ENCODE measurements at places on chromosomes 5 and 9.

GRCh38 chr9:98784831-98785806 lies 11.2 kb downstream of the ANKS6 start:
- DNase-seq: no peak

- DNase-seq: no peak
These were observed 20.6 kb downstream of the WNK2 start for GRCh38 chr9:93204470-93205043.

DNA sequence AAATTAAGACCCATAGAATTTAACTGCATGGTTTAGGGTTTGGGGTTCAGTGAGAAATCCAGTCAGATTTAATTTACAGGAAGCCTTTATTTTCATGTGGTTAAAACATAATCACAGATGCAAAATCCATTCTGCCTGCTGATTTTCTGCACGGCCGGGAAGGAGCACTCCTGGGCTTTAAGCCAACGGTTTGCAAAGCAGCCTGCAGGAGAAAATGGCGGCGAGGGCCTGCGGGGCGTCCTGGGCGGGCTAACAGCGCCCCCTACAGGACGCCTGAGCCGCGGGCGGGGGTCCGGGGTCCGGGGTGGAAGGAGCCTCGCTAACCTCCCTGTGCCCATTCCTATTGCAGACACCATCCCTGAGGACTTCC lies 47.6 kb downstream of the THBS4 start:
- DNase-seq: peak; percentile 35

DNA sequence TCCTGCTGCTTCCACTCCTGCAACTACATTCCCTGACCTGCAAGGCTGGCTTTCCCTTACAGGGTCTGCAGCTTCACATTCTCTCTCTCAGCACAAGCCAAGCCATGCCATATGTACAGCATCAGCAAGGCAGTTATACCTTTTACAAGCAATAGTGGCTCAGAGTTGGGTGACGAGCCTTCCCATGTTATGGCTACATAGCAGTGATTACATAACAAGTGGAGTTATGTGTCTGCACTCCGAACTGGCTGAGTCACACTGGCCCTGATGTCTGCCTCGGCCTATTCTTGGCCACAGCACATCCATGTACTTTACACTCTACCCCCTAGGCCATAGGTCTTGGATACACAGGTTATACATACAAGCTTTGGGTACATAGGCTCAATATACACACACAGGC lies 52.0 kb upstream of the SNCAIP start:
- no peak for DNase-seq

DNA sequence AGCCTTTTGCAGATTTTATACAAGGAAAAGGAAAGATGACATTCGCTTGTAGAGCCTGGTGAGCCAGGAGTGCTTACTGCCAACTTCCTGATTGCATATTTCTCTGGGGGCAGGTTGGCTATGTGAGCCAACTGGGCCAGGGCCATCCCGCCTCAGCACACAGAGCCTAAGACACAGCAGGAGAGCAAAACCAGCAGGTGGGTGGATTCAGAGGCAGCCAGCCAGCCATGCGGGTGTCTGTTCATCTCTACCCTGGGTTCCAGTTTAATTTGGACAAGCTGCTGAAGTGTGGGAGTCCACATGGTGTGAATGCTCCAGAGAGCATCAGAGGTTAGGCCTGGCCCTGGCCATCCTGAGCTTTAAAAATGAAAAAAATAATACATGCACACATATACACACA lies 291.4 kb downstream of the ARHGEF28 start:
- no peak for DNase-seq

- DNase-seq: no peak
These were observed 148.4 kb downstream of the C5orf15 start for GRCh38 chr5:133819977-133820471.

DNA sequence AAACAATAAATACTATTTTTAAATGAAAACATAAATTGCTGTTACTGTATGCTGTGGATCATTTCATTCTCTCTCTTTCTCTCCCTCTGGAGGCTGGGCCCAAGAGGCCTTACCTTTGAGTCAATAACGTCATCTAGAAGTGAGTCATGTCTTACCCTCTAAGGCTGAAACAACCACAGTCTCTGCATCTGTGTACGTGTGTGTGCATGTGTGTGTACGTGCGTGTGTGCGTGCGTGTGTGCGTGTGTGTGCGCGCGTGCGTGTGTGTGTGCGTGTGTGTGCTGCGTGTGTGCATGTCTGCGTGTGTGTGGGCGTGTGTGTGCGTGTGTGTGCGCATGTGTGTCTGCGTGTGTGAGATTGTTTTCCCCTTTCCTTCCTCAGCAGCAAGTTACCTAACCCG lies 13.6 kb upstream of the IL17B start:
- DNase-seq: no peak

DNA sequence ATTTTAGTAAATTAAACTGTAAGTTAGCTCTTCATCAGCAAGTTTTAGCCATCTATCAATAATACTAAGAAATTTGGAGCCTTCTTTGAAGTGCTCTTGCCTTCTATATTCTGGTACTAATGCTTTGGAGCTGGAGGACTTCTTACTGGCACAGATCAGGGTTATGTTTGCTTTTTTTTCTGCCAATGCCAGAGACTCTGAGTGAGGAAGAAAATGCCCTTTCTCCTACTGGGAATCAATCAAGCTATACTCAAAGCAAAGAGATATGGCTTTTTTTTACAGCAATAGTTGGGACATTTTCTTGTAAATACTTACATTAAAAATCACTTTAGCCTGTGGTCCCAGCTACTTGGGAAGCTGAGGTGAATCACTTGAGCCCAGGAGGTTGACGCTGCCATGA lies 4.3 kb downstream of the HSDL2 start:
- no peak for DNase-seq

GRCh38 chr5:74493411-74493810 lies 147.1 kb downstream of the ENC1 start:
- DNase-seq: no peak

DNA sequence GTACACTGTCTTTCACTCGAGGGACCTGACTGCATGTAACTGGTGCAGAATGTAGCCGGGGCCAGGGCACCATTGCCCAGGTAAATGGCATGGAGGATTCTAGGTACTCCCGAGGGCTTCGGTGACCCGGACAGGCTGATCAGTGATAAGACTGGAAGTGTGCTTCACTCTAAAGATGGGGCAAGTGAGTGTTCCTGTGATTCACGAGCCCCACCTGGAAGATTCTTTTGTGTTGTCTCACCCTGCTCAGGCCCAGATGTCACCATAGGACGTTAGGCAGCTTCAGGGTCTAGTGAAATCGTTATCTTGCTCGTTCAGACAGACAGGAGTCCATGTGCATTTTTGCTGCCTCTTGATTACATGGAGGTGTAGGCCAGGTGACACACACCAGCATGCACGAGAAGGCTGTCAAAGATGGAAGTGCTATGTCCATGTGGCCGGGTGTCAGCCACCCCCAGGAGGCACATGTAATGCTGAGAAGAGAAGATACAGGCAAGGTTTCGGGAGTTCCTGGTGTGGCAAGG lies 73.9 kb downstream of the WNK2 start:
- no peak for DNase-seq

DNA sequence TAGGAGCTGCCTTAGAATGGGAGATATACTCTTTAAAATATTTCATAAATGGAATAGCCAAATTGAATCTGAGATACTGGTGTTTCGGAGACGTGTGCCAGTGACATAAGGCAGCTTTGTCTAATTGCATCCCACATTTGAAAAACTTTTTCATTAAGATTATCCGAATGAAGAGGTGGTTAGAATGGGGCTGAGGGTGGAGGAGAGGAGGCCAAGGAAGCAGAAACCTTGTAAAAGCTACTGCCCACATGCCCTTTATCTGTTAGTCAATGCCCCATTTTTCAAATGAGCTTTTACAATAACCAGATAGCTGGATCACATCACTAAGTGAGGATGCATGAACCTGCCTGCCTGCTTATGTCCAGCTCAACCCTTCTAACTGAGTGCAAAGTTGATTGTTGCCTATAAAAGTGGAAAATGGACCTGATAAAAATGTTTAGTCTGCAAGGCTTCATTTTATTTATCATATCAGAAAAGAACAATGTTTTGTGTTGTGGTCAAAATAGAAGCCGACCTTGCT lies 34.8 kb downstream of the SNX24 start:
- DNase-seq: no peak

DNA sequence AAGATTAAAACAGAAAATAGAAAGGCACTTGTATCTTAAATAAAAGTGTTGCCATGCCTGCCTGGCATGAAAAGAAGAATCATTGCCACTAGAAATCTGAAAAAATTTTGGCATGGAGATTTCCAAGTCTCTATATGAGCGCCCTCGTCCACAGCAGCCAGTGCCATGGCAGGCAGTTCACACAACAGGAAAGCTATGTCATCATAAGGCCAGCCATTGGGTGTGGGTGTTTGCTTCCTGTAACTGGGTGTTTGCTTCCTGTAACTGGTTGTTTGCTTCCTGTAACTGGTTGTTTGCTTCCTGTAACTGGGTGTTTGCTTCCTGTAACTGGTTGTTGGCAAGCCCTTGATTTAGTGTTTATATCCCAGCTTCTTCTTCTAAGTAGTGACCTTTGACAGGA lies 446.7 kb downstream of the IRX1 start:
- no peak for DNase-seq

GRCh38 chr5:143886651-143887638 lies 75.0 kb downstream of the HMHB1 start:
- no peak for DNase-seq

DNA sequence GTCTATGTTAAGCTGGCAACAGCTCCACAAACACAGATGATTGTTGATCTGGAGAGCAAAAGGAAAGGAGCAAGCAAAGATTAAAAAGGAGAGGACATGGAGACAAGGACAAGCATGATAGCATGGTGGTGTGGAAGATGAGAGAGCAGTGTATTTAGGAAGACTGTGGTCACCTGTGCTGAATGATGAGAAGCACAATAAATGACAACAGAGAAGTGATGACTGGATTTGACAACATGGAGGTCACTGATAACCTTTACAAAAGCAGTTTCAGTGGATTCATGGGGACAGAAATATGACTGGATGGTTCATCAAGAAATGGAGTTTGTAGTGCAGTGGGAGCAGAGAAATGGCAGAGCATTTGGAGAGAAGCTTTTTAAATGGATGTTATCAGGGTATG lies 20.2 kb downstream of the TTC33 start:
- no peak for DNase-seq

- no peak for DNase-seq
These were observed 731.6 kb downstream of the BRINP1 start for GRCh38 chr9:118637681-118638080.

- no peak for DNase-seq
These were observed 856 bp upstream of the PCDHGA3 start for GRCh38 chr5:141342773-141343172.

GRCh38 chr9:6128030-6128429 lies 87.6 kb upstream of the IL33 start:
- no peak for DNase-seq

Measured in stimulated activated CD4-positive, alpha-beta T cell treated with anti-CD3 and anti-CD28 coated beads, Interleukin-1b, Interleukin-23, amount 100 ng/mL, for 1 hour (primary cell).